NCI-H1694 (cell line): ENCODE measurements at places on chromosomes 3 and 15.

DNA sequence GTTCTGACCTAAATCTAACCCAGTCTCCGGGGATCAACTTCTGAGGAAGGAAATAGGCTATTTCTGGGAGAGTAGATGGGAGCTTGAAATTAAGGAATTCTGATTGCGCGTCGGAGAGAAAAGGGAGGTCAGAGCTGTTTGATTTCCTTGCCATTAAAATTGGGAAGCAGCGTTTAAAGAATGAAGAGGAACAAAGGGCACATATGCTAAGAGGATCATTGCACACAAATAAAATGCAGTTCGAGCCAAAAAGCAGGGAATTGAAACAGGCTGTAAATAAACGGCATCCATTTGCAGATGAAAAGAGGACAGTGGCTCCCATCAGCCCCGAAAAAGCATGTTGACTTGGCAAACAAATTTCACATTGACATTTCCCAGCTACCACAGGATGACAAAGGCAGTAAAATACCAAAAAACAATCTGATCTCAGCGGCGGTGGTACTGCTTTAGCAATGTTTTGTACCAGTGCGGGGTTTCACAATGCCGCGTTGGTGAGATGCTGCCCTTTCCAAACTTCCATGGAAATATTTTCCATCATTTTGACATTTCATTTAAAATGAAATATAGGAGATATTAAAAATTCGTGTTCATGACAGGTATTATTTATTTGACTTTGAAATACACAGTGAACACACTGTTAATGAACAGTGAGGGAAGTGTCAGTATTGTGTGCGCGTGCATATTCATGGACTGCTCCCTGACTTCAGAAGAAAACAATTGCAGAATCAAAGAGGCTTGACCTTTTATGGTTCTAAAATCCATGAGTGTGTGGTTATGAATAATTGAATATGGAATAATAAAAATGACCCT lies 108.8 kb downstream of the SQOR start:
- DNase-seq = no peak

DNA sequence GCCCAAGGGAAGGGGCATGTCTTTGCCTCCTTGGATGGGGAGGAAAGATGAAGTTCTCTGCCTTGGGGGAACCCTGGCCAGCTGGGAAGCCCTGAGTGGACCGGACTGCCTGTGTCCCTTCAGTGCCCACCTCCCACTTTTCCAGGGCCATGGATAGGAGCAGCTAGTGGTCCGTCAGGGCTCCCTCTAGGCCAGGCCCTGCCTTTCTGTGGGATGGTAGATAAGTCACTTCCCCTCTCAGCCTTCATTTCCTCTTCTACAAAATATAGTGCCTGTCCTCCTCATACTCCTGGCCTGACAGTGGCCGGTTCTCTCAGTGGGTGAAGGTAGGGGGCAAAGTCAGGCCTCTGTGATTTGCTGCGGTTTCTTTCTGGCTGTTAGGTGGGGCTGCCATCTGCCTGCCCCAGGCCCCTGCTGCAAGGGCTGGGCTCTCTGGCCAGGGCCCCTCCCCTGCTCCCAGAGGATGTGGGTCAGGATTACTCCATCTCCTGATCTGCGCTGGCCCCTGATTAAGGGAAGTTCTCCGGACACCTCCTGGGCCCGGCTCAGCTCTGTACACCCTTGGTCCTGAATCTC lies 1.4 kb downstream of the PLEKHO2 start:
- DNase-seq = no peak

GRCh38 chr3:11495948-11496557 lies 147.7 kb downstream of the VGLL4 start:
- no peak for DNase-seq

GRCh38 chr3:128475355-128475754 lies 8.7 kb upstream of the DNAJB8 start:
- DNase-seq = no peak

GRCh38 chr15:99015698-99016568 lies 8.3 kb upstream of the PGPEP1L start:
- DNase-seq = no peak

- no peak for DNase-seq
Observed at GRCh38 chr3:182925330-182925943, 54.9 kb downstream of the DCUN1D1 start.

DNA sequence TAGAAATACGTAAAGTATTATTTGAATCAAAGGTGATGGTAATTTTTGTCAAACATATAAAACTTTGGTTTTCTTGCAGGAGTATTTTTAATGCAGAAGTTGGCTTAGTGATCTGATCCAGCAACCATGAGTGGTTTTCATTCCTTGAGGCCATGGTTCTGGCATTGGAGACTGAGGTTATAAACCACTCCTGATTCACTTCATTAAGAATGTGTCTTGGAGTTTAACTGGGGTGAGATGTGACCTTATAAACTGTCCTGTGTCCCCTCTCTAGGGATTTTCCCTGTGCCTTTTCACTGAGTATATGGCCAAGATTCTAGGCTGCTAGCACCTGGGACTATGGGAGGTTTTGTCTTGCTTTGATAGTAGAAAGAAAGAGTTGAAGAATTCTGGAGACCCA lies 94.3 kb downstream of the RYR3 start:
- DNase-seq = no peak
